Stimulated activated CD4-positive, alpha-beta T cell treated with anti-CD3 and anti-CD28 coated beads, Interleukin-12 subunit alpha, Interleukin-12 subunit beta, amount 100 ng/mL, for 24 hours (primary cell): ENCODE measurements at places on chromosomes 3 and 15.

DNA sequence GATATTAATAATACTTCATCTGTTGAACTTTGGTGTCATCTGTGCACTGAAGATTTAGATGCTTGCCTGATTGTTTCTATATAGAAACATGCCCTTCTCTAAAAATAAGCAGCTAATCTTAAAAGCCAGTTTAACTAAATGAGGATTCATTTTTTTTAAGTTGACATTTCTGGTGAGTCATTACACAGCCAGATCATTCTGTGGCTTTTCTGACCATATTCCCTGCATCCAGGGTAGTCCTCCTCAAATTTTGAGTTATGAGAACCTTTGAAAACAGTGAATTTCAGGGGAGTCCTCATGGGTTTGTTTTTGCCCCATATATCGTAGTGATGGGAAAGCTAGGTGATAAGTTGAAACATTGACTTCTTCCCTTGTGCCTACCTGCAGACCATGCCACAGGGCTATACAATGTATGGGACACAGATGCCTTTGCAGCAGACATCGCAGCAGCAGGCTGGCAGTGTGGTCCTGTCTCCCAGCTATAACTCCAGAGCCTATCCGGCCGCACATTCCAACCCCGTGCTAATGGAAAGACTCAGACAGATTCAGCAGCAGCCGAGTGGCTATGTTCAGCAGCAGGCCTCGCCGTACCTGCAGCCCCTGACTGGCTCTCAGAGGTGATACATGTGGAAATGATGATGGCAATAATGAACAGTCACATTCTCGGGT lies 26.5 kb upstream of the P2RY12 start:
- no peak for DNase-seq

- DNase-seq, result no peak
Observed at GRCh38 chr15:98723195-98723594, 74.9 kb downstream of the IGF1R start.

DNA sequence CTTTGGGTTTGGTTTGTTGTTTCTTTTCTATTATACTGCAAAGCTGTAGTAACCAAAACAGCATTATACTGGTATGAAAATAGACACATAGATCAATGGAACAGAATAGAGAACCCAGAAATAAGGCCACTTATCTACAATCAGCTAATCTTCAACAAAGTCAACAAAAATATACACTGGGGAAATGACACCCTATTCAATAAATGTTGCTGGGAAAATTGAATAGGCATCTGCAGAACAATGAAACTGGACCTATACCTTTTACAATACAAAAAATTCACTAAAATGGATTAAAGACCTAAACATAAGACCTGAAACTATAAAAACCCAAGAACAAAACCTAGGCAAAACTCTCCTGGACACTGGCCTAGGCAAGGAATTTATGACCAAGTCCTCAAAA lies 52.9 kb downstream of the TLNRD1 start:
- DNase-seq, result no peak

DNA sequence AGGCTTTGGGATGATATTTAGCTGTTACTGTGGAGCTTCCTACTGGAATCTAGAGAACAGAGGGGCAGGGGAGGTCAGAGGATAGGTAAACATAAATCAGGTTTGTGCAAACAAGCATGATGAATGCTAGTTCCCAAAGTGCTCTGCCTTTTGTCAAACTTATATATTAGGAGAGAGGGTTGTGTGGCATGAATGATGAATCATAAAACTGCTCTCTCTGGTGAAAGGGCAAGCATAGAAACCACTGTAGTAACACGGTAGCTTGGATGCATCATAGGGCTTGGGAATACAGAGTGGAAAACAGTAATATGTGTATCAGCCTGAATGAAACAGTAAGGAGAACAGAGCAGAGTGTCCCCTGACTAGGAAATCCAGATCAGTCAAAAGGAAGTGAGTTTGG lies 486.7 kb downstream of the IL5RA start:
- DNase-seq, result no peak

- DNase-seq, result no peak
Observed at GRCh38 chr3:108183181-108183580, 39.0 kb downstream of the IFT57 start.

DNA sequence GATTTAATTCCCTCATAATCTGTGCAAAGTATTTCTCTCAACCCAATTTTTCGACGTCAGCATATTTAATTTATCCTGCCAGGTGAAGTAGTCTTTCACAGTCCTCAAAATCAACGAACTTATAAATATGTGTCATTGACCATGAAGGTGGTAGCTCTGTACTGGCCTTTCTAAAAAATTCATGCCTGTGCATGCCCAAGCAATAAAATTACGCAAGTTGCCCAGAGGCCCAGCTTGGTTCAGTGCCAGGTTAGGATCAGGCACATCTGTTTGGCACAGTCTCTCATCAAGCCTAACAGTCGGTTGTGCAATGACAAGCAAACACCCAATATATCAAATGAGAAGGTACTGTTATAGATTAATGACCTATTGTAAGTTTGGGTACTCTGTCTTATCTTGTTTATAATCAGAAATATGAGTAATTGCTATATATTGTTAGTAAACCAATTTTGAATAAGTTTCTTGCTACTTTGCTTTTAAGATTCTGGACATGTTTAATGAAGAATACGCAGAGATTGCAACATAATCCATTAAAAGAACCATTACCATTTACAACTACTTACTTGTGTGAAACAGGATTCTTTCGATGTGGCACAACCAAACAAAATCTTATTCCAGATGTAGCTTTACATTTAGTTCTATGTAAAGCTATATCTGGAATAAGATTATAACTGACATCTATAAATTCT lies 159.0 kb upstream of the IL12A start:
- DNase-seq, result no peak

DNA sequence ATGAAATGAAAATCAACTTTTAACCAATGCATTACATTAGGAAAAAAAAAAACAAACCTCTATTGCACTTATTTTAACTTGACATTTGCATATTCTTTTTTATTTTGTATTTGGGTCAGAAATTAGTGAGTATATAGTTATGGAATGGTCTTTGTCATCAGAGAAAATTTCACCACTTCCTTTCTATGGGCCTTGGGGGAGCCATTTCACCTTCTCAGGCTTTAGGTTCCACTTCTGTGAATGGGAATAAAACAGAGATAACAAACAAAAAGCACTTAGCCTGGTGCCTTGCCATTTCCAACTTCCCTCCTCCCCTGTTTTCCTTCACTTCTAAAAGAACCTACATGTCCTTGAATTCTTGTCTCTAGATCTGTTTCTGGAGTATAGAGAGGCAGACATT lies 168.0 kb upstream of the STT3B start:
- DNase-seq, result no peak
